Activated CD4-positive, alpha-beta memory T cell treated with anti-CD3 and anti-CD28 coated beads for 36 hours (primary cell): ENCODE measurements at places on chromosomes 2 and 18.
A peak's percentile ranks its signal among the peaks of the same experiment; 100 is the strongest.

GRCh38 chr18:354471-354870, 86.6 kb upstream of the THOC1 start:
- no peak for DNase-seq

DNA sequence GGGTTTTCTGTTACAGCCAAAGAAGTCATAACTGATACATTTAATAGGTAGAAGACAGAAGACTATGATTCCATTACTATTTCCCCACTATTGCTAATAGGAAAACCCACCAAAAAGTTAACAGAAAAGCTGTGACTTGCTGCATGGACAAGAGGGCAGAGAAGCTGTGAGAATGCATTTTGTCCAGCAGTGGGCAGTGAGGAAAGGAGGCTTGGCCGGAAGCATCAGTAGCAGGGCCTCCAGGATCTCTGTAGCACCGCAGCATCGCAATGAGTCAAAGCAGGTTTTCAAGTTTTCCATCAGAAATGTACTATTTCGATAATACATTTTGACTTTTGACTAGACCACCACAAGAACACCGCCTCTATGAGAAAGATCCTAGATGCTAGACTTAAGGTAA, 24.9 kb downstream of the MYO5B start:
- DNase-seq, result no peak

DNA sequence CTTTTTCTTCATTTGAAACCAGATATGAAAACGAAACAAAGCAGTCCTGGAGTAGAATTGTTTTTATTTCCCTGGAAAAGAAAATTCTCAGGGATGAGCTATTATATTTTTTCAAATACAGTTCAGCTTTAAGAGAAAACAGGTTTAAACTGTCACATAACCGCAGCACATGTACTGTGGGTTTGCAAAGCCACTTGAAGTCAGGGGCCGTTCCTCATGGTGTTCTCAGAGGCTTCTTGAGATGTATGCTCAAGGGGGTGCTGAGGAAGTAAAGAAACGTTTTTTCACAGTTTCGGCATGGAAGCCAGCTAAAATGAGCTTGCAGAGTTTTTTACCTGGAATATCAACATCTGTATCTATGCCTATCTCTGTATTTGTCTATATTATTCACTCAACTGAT, 225.3 kb downstream of the MC4R start:
- DNase-seq, result no peak

DNA sequence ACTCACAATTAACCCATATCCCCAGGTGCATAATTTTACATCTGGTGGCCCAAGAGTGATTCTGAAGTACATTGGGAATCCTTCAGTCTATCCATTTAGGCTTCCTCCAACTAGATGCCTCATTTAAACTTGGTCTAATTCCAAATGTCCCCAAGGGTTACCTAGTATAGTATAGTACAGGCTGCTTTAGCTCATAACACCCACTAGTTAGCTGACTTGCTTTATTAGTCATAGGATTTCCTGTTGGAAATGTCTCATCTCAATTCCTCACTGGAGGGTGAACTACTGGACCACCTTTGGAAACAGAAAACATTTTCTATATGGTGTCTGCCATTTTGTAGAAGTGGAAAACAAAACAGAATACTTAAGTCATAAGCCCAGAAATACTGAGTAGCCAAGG, 202.5 kb upstream of the SESTD1 start:
- DNase-seq, result no peak

- peak; percentile 31 for DNase-seq
These were observed 56.6 kb upstream of the HK2 start for GRCh38 chr2:74777161-74777900.

- no peak for DNase-seq
These were observed 66.8 kb downstream of the BMPR2 start for GRCh38 chr2:202442882-202443281.

DNA sequence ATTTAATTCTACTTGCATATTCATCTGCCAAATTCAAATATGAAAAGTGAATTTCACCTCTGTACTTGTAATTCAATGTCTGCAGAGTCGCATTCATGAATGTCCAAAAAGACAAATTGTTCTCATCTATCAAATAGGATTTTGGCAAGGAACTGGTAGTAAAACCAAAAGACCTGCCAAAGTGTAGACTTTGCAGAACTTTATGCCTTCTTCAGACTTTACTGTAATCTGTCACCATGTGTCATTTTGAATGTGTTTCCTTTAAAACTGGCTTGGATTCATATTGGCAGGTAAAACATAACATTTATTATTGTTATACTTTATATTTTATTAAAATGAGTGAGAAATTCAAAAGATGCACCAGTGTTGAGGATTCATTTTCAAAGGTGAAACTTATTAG, 701.9 kb upstream of the LINC00305 start:
- no peak for DNase-seq

GRCh38 chr2:67096886-67097285, 300.2 kb upstream of the ETAA1 start:
- DNase-seq, result no peak

- no peak for DNase-seq
These were observed 633.2 kb upstream of the PKDCC start for GRCh38 chr2:41414486-41415230.

DNA sequence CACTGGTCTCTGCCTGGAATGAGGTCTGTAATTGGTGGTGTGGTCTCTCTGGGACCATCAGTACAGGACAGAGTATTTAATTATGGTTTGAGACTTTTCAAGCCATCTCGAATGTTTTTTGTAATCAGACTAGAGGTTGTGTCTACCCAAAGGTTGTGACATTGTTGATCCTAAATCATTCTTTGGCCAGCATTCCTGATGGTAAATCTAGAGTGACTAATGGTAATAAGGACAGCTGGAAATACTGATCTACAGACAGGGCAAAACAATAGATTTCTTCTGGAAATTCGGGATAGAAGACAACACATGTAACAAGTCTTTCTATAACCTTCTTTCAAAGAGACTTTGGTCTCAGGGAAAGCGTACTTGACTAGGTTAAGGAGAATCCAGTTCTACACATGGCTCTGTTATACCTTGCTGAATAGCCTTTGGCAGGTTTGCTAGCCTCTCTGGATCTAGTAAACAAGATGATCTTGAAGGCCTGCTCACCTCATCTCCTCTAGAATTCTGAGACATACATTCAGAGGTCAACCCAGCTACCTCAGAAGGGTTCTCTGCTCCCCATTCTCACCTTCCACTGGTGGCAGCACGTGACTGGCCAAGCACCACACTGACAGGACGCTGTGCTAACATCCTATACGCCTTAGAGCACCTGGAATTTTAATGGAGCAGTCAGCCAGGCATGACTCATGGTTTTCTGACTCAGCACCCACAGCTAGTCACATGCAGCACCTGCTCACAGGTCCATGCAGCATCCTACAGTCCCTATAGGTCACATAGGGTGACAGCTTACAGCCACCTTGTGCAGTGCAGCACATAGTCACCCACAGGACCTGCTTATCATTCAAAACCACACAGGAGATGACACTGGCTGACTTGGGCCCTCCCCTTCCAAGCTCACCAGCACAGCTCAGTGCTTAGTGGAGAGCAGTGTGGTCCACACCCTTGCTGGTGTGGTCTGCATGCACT, 12.2 kb downstream of the PLB1 start:
- DNase-seq, result peak; percentile 59

DNA sequence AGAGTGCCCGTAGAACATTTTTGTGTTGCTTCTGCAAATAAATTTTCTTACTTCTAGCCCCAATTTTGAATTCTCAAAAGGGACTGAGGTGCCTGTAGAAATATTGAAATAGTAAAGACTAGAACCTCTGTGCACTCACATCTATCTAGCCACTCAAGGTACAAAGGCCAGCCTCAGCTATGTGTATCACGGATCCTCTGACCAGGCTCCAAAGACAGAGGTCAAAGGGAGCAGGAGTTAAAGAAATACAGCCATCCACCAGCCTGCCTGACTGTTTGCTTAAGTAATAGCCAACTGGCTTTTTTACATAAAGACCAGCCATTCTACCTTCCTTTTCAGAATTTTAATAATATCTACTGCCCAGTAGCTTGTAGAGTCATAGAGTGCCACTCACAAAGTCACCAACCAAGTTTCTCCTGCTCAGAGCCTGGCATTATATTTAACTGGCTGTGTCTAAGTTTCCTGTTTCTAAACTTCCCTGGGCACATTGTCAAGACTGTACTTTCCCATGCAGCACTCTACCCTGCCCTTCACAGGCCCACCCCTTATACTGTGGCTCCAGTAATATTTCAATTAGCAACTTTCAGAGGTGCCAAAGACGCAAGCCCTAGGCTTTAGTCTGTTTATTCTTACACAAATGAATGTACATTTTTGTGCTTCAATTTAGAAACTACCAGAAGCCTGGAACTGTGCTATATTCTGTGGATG, 338.3 kb upstream of the NT5C1B start:
- no peak for DNase-seq

GRCh38 chr2:105546628-105546974, 147.8 kb upstream of the FHL2 start:
- no peak for DNase-seq

DNA sequence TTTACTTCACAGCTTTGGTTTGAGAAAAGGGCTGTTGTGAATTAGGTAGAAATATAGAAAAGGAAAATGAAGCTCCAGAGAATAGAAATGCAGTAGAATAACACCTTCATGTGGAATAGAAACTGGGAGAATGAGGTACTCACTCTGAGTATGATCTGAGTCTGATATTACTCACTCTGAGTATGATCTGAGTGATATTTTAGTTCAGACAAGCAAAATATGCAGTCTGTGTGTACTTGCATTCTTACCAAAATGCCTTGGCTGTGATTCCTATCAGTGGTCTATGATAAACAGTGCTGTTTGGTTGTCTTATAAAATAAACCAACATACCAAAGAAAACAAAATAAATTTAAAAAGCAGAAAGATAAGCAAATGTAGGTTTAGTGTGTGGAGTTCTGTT, 487.6 kb downstream of the THSD7B start:
- DNase-seq, result no peak

DNA sequence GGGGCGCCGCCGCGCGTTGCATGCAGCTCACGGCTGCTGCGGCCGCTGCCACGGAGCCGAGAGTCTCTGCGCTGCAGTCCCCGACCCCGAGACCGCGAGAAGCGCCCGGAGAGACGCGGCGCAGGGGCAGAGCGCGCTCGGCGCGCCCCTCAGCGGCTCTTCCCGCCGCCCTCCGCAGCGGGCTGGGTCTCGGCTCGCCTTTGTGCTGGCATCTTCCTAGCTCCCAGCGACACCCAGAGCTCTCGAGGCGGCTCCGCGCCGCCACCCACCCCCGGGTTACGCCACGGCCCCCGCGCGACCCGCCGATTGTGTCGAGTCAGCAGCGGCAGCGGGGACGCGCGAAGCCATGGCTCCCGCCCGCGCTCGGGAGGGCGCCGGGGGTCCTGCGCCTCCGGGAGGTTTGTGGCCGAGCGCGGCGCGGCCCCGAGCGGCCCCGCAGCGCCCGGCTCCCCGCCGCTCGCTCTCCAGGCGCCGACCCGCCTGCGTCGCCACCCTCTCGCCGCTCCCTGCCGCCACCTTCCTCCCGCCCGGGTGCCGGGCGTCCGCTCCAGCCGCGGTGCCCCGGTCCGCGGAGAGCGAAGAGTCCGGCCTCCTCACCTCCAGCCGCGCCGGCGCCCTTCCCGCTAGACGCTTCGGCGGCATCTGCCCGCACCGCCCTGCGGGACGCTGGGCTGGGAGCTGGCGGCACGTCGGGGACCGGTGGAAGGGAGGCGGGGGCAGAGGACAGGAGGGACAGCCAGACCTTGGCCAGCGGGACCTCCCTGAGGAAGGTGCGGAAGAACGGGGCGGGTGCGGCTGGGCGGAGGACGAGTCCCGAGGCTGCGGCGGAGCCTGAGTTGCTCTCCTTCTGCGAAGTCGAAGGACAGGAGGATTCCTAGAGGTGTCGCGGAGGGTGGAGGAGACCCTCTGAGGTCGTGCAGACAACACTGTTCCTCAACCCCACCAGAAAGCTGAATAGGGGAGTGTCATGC, 46.3 kb upstream of the CCDC150 start:
- peak; percentile 20 for DNase-seq

DNA sequence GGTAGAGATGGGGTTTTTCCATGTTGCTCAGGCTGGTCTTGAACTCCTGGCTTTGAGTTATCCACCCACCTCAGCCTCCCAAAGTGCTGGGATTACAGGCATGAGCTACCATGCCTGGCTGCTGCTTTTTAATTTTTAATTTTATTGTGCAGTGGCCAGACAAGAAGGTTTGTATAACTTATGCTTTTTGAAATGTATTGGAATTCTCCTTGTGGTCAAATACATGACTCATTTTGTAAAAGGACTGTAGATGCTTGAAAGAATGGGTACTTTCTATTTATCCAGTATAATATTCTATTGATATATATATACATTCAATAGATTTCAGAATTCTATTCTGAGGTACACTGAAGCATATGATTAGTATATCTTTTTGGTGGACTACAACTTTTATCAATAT, 82.6 kb upstream of the ST3GAL5 start:
- no peak for DNase-seq

- DNase-seq, result no peak
These were observed 19.4 kb downstream of the SMYD1 start for GRCh38 chr2:88087073-88087472.

DNA sequence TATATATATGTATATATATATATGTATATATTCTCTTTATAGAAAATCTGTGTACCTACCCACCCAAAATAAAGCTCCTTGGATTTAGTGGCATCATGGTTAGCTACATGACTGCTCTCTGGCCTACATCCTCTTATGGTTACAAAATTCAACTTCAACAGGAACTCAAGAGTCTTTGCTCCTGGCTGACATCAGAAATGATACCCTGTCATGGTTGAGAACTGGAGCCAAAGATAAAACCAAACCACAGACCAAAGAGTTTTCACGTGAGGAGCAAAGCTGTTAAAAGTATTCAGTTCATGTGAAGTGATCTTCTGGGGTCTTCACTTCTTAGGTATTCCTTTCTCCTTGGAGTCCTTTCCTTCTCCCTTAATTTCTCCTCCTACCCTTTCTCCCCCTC, 476.3 kb downstream of the SOX11 start:
- no peak for DNase-seq

- peak; percentile 45 for DNase-seq
These were observed 11.4 kb upstream of the NMUR1 start for GRCh38 chr2:231541645-231542044.

GRCh38 chr2:181904022-181904632, 12.6 kb downstream of the ITPRID2 start:
- no peak for DNase-seq

- peak; percentile 15 for DNase-seq
These were observed 198.5 kb downstream of the FHOD3 start for GRCh38 chr18:36496022-36496421.

DNA sequence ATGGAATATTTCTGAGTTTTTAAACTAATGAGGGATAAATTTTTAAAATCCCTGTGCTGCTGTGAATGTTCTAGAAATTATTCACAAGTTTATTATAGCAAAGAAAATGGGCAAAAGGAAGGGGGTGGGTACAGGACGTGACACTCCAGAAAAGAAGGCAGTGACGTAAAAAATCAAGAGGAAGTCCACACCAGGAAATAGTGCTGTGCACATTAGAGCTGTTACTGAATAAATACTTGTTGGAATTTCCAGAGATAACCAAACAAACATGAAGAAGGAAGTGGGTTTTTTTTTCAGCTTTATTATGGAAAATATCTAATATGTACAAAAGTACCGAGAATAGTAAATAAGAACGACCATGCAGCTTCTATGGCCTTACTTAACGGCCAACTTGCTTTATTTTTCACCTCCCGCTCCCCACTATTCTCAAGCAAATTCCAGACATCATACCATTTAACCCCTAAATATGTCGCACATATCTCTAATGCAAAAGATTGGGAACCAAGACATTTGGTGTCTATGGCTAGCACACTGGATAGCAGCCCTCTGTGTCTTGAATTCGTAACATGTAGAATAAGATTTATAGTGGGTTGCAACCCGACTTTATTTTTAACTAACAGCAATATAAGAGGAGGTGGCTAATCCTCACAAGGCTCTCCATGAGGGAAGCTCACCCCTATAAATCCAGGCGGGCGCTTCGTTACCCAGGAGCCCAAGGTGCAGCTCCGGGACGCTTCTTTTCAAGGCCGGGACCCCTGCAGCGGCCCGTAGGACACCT, 580 bp upstream of the NDUFV2 start:
- DNase-seq, result no peak
